ENCODE measurements at places on chromosomes 7 and 10.

GRCh38 chr7:27205325-27206280 is 5.7 kb upstream of the HOXA13 start:
- no peak for DNase-seq

GRCh38 chr10:44981172-44982113 is 2.8 kb upstream of the DEPP1 start:
- peak; percentile 72 for DNase-seq

GRCh38 chr10:78653555-78653954 is 415.2 kb upstream of the ZMIZ1 start:
- DNase-seq, result no peak

GRCh38 chr10:125782616-125783015 is 7.0 kb upstream of the MMP21 start:
- no peak for DNase-seq

DNA sequence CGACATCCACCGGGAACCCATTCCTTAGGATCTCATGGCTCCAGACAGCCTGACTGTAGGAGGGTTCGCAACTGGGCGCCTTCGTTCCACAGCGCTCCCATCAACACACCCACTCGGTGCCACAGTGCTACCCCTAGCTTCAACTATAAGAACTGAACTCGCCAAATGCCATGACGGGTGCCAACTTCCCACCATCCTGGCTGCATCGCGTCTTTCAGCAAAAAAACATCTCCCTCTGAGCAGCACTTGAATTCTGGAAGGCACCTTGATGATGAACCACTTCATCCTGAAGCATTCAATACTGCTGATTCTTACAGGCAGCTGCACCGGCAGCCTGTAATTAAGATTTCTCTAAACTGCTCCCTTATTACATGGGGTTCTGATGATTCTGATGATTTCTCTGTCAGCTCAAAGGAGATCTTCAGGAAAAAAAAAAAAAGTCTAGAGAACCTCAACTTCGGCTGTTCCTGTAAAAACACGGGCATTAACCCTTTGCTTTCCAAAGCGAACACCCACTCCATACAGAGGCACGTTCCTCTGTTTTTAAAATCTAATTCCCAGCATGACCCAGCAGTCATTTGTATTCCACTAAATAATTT is 1.3 kb downstream of the CYTH3 start:
- peak; percentile 63 for DNase-seq

- DNase-seq, result no peak
Measured at GRCh38 chr10:51915031-51915542, 215.7 kb upstream of the CSTF2T start.

GRCh38 chr10:4656576-4657194 is 169.3 kb upstream of the AKR1E2 start:
- DNase-seq, result peak; percentile 50

DNA sequence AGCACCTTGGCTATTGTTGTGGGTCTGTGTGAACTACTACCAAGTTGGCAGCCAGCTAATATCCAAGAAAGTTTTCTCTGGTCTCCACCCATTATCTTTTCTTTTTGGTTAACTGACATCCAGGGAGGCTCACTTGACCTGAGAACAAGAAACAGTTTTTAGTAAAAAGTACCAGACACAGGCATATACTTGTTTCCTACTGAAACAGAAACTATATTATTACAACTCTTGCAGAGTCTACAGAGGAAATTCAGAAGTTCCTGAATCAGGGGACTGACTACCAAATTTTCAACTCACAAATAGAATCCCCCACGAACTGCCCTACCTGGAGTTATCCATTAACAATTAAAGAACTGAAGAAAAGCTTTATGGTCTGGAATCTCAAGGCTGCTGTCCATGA is 168.9 kb downstream of the KCND2 start:
- DNase-seq, result no peak

DNA sequence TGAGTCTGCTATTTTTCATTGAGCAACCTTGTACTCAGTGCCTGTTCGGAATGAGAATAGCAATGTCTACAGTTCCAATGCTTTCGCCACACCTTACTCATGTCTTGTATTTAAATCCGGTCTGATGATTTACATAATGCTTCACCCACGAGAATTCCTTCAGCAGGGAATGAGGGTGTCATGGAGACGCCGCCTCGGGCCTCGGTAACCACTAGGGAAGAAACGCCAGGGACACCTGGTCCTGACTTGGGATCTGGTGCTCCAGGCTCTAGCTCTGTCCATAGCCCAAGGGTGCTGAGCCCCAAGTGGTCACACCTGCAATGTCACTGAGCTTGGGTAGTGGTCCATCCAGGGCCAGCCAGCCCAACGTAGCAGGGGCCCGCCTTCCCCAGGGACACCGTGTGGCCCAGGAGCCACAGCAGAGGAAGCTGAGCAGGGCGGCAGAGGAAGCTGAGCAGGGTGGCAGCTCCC is 37.4 kb downstream of the PRKAG2 start:
- DNase-seq, result no peak

DNA sequence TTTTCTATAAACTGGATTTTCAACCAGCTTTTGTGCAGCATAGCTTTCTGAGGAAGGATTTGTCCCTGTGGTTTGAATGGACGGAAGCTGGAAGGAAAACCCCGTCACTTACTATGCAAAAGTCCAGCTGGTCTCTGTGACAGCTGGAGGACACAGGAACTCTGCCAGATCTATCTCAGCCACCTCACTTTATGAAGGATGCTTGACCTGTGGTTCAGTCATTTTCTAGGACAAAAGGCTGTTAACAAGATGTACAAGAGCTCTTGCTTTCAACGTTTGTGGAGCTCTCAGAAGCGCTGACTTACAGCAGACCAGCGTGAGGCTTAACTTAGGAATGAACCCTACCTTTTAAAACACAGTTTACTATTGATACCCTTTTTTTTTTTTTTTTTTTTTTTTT is 90.8 kb downstream of the CREM start:
- DNase-seq, result no peak

DNA sequence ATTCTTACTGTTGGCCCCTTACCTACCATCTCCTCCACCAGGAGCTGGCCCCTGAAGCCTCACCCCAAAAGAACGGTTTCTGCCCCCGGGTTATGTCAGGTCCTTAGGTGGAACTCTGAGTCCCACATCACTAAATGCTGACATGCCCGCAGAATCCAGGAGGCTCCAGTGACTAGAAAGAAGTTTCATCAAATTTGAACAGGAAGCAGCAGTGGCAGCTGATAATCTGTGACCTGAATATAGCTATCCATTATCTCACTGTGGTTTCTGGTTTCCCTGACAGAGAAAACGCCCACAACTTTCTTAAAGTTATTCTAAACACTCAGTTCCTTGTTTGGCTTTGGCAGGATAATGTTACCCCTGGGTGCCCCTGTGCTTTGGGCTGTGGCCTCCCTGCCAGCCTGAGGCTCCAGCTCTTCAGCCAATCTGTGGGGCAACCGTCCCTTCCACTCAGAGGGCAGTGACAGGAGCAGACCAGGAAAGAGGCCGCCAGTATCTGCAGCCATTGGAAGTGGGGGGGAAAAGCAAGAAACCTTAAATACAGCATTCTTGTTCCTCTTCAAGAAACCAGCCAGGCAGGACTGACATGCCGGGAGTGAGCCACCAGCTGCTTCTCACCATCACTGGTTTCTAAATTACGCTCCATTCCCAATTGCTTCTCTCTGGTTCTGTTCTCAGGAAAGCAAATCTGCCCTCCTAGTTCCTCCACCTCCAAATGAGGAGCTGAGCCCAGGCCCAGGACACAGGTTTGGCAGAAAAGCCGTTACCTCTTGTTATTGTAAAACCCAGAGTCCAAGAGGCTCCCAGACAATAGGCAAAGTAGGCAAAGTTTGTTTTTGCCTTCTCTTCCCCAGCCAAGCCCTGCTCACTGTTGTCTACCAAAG is 41.2 kb upstream of the VCL start:
- DNase-seq, result no peak

- no peak for DNase-seq
Measured at GRCh38 chr10:92567952-92568600, 5.8 kb downstream of the IDE start.

GRCh38 chr10:77504196-77504872 is 133.3 kb downstream of the KCNMA1 start:
- no peak for DNase-seq

DNA sequence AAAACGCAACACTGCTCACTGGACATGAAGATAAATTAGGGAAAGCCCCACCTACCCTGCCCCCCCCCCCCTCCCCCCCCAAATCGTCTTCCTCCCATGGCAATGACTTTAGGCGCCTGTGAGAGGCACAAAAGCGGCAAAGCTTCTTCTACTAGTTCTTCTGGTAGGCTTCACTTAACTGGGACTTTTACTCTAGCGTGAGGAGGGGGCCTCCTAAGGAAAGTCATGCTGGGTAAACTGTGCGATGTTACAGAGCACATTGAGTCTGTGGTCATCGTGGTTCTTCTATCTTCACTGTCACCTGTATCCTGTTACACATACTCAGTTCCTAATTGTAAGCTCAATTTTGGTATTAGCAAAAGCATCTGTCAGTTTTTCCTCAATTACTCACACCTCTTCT is 25.1 kb downstream of the HSPB1 start:
- no peak for DNase-seq

- DNase-seq, result no peak
Measured at GRCh38 chr7:121262221-121262620, 66.6 kb upstream of the WNT16 start.

GRCh38 chr10:27506280-27506679 is 2.2 kb downstream of the RAB18 start:
- no peak for DNase-seq

DNA sequence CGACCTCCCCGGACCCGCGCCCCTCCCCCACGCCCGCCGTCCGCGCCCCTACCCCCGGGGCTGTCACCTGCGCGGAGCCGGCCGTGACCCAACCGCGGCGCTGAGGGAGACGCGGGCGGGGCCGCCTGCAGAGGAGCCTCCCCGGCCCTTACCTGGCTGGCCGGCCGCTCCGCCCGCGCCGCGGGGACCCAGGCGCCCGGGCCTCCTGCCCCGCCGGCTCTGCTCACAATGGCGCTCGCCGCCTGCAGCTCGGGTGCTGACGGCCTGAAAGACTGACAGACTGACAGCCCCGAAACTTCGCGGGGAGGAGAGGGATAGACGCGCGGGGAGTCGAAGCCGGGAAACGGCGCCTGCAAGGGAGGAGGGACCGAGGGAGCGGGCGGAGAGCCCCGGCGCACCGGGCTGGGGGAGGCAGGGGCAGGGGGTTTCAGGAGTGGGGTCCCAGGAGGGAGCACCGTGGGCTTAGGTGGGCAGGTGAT is 393 bp downstream of the ZNF467 start:
- no peak for DNase-seq

DNA sequence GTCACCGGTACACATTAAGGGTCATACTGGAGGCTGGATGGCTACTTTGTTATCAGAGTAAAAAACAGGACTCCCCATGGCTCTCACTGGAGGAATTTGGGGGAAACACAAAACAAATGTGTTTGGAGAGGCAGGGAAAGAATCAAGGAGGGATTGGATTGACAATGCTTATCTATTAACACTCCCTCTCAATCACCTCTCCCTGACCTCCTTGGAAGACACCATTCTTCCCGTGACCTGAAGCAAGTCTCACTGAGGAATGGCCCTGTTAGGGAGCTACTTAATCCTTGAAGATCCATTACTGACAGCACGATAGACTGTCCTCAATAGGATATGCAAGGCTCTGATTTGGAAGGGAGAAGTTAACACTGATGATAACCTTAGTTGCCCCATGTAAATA is 242.1 kb upstream of the PTN start:
- DNase-seq, result no peak

- no peak for DNase-seq
Measured at GRCh38 chr10:77967611-77968022, 41.1 kb upstream of the DLG5 start.

DNA sequence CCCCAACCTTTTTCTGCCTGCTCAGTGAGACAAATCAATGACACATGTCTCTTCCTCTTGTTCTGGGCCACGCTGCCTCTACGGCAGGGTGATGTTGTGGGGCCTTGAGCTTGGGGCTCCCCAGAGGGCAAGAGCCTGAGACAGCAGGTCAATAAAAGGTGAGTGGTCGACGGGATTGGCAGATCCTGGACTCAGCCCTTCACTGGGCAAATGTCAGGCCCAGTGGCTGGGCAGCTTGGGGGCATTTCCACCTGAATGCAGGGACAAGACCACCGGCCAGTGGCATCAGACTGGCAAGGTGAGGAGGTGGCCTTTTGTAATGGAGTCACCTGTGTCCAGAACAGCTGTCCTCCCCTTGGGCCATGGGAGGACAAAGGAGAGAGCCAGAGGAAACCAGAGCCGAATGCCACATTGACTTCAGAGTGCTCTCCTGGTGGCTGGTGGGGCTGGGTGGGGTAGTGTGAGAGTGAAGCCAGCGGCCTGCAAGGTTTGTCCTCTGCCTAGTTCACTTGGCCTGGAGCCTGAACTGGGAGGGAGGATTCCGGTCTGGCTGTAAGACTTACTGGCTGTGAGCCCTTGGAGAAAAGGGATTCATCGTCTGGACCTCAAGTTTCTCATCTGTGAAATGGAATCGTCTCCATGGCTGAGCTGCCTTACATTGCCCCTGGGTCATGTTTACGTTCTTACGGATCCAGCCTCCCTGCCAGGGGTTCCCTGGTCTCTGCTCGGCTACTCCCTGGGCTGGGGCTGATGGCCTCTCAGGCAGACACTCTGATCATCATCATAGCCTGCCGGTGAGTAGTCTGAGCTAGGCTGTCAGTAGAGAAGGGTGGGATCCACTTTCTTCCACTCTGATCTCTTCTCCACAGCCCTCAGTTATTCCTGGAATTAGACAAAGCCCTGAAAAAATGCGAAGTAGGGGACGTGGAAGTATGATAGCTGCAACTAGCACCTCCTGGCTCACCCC is 25.4 kb upstream of the CRHR2 start:
- DNase-seq, result peak; percentile 81

GRCh38 chr7:192701-193480 is 520 bp downstream of the FAM20C start:
- DNase-seq, result no peak

DNA sequence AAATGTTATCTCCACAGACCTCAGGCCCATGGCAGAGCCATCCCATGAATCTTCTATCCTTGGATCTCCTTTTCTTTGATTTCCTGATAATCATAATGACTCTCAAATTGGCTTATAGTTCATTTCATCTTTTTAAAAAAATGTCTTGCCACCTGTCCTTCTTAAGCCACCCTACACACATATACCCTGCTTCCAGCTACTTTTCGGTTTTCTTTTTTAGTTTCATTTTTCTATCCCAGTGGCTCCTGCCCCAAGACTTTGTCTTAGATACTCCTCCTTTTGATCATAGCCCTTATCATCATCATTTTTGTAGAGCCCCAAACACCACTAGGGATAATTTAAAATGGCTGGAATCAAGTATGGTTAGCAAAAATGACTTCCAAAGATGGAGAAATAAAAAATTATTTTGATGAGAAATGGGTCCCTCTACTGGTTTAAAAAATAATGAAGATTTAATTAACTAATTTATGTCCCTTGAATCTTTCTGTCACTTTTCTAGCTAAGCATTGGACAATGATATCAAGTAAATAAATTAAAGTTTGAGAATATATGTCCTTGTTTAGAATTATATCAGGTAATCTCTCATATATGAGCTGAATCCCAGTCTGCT is 277.3 kb upstream of the SEMA3D start:
- no peak for DNase-seq

DNA sequence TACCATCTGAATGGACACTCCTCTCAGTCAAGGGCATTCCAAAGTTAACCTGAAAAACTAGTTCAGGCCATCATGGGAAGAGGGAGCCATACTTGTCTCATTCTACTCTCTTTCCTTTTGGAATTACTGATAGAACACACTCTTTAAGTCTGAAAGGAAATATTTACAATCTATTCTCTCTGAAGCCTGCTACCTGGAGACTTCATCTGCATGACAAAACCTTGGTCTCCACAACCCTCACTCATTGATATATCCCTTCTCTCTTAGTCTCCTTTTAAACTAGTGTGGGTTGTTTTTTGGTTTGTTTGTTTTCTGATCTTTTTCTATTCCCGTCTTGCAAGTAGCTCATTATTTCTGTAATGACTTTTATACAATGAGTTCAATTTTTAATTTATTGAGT is 169.5 kb downstream of the C1GALT1 start:
- DNase-seq, result no peak

- peak; percentile 43 for DNase-seq
Measured at GRCh38 chr10:62895063-62895462, 78.9 kb upstream of the EGR2 start.
